ENCODE measurements at places on chromosomes 3 and 15.

DNA sequence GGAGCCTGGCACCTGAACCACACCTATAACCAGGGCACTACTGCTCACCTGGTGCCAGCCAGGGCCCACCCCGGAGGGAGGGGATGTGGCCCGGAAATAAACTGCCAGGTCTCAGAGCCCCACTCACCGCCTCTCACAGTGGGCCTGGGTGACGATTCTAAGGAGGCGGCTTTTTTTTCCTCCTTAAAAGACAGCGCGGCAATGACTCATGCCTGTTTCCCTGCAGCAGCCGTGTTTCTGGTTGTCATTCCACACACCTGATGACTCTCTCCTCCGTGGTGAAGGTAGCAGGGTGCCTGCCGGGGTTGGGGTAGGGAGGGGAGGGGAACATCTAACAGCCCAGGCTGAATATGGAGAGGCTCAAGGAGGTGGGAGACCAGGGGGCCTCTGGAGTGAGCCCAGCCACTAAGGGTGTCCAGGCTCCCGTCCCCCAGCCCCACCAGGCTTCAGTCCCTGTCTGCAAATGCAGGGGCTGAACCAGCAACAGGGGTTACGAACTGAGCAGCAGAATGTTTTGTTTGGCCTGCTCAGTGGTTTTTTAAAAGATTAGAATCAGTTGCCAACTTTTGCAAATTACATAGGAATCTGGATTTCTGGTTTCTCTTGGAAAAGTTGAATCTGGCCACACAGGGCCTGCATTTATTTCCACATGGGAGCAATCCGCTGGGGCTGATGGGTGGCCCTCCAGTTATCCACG lies 127.3 kb upstream of the LINGO1 start:
- DNase-seq, result no peak

- DNase-seq, result no peak
Measured at GRCh38 chr3:150544041-150544440, 2.3 kb downstream of the SERP1 start.

DNA sequence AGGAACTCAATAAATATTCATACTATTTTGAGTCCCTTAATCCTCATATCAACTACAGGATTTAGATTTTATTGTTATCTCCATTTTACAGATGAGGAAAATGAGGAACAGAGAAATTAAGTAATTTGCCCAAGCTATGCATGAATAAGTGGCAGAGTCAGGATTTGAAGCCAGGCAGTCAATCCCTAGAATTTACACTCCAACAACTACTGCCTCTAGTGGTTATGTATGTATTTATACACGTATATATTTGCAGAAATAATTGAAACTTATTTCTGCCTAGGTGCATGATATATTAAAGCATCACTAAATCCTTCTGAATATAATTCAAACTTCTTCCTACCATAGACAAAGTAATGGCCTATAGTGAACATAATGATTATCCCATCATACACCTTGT lies 137.4 kb downstream of the SERPINI1 start:
- DNase-seq, result no peak

- DNase-seq, result no peak
Measured at GRCh38 chr3:78937475-78937874, 830.3 kb downstream of the ROBO1 start.

DNA sequence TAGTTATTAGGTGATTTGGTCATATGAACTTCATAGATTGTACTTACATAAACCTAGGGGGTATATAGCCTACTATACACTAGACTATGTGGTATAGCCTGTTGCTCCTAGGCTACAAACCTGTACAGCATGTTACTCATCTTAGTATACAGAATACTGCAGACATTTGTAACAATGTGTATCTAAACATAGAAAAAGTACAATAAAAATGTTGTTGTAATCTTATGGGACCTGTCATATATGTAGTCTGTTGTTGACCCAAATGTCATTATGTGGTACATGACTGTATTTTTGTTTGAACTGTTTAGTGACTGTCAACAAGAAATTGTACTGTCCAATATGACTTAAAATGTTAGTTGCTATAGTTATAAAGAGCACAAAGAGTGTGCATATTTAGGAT lies 69.8 kb downstream of the TCF12 start:
- DNase-seq, result no peak

Measured in stimulated activated CD8-positive, alpha-beta memory T cell treated with anti-CD3 and anti-CD28 coated beads, Interleukin-7, amount 100 ng/mL, for 24 hours (primary cell).